ENCODE measurements at places on chromosomes 4 and X. TPM values are rescaled to one million over a fixed set of nuclear protein-coding genes. Genes with fewer than 3 reads are reported as not detected.

The SHROOM2 gene
- 3.6 TPM for total RNA-seq

DNA sequence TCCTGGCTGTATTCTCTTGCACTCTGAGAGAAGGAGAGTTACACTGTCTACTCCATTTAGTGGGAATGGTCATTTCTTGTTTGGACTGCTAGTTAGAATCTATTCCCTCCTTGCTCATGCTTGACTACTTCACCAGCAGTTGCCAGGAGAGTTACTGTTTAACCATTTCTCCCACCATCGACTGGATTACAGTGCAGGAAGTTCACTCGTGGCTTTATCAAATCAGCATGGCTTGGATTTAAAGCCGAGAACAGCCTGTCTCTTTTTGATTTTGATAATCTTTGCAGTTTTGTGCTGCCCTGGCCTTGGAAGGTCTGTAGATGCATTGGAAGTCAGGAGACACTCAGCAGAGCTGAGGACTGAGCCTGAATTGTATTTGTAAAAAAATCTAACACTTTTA is 3.2 kb downstream of the GBA3 start:
- DNase-seq, result no peak

DNA sequence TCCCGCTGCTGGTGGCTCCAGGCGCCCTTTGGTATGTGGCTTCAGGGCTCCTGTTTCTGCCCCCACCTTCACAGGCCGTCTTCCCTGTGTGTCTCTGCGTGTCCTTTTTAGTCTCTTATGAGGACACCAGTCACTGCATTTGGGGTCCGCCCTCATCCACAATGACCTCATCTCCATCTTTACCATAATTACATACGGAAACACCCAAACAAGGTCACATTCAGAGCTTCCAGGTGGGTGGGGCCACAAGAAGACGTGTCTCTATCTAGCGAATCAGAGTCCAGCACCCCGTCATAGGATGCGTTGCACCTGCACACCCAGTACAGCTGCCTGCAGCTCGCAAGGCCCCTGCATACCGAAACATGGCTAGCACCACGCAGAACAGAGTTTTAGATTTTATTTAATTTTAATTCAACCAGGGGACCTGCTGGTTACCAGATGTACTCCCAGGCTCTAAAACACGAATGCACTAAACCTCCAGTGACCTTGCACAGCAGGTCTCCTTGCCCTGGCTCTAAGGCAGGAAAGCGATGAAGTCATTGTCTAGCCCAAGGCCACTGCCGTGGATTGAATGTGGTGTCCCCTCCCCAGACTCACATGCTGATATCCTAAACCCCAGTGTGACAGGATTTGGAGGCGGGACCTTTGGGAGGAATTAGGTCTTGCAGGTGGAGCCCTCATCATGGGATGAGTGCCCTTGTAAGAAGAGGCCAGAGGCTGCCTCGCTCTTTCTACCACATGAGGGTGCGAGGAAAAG is 30.3 kb downstream of the ABLIM2 start:
- DNase-seq, result no peak

The SLC9A7 gene
- 4.2 TPM for total RNA-seq

The GLRB gene
- 2.0 TPM for total RNA-seq

DNA sequence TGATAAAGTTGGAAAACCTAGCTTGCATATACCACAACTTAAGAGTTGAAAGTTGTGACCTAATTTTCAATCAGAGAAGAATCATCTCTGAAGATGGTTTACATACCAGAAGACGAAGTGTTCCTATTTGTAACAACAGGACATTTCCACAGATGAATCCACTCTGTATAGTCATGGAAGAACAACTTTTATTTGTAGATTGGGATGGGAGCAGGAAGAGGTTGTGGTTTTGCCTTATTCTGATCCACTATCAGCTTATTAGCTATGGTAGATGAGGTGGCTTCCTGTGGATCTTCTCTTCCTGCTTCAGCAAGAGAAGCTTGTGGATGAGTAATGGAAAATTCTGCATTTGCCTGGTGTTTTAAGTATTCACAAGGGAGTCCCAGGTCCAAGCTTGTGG is 18.6 kb upstream of the SUPT20HL1 start:
- DNase-seq, result peak; percentile 13

The PABPC5 gene
- total RNA-seq, result 7.6 TPM

- no peak for DNase-seq
Observed at GRCh38 chr4:185820146-185821028, 8.4 kb upstream of the SORBS2 start.

The GPR173 gene
- 0.72 TPM for total RNA-seq

DNA sequence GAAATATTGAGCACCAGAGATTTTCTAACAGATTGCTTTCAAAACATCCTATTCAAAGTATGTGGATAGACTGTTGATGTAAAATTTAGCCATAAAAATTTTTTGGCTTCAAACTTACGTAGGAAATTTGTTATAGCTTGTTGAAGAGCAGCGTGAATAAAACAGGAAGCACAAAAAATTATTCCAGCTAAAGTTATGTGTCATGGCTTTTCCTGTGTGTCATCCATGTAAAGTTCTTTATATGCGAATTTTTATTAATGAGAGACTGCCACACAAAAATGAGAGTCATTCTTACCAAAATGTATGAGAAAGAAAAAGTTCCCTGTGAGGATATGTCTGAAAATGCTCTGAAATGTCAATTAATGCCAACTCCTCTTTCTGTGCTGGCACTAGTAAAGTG is 19.5 kb downstream of the EPGN start:
- DNase-seq, result no peak

DNA sequence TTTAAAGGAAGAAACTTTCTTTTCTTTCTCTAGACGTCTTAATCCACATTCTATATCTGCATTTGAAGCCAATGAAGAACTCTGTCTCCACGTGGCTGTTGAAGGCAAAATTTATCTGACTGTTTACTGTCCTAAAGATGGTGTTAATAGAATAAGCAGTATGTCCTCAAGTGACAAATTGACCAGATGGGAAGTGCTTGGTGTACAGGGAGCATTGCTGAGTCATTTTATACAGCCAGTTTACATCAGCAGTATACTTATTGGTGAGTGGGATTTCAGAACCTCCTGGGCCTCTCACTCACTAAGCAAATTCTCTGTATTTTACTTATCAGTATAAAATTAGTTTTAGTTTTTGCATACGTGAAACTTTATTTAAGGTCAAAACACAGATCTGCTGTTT is 33.7 kb downstream of the ADAD1 start:
- DNase-seq, result peak; percentile 34

DNA sequence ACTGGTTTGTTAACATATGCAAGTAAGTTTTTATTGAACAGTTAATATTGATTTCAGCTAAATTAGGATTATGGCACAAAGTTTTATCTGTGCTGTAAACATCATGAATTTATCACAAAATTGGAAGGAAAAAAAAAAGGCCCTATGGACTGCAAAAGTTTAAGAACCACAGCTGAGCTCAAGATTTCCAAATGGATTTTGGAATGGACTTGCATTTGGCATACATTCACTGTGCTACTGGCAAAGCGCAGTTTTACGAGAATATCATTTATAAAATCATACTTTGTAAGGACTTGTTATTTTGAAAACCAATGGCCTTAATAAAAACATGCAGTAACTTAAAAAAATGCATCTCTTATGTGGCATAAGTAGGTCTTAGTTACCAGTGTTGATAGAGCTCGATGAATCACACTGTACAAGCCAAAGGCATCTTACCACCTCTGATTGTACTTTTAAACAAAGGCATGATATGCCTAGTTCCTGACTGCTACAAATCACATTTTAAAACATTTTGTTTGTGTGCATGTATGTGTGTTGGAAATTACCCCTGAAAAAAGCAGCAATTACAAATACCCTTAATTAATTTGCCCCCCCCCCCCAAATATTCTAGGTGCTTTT is 58.6 kb downstream of the TAB3 start:
- no peak for DNase-seq

GRCh38 chrX:15435836-15436619 is 51.8 kb upstream of the VEGFD start:
- DNase-seq, result no peak

GRCh38 chr4:6802626-6803025 is 20.1 kb downstream of the KIAA0232 start:
- DNase-seq, result no peak

All from H4 (cell line).